Activated CD4-positive, alpha-beta T cell treated with anti-CD3 and anti-CD28 coated beads, Interleukin-2, Interleukin-6, amounts not matched to agents 100 ng/mL and 50 ng/mL, durations not matched to agents 16 hours and 8 hours (primary cell): ENCODE measurements at places on chromosomes 1 and 21.

GRCh38 chr1:109161858-109162606, 48.1 kb downstream of the ELAPOR1 start:
- peak; percentile 90 for DNase-seq

GRCh38 chr1:43280692-43281091, 4.7 kb downstream of the C1orf210 start:
- no peak for DNase-seq

GRCh38 chr1:201319631-201320030, 36.3 kb downstream of the PKP1 start:
- no peak for DNase-seq

- no peak for DNase-seq
These were observed 174.8 kb downstream of the TOMM20 start for GRCh38 chr1:234953655-234954405.

GRCh38 chr1:226808501-226808900, 61.9 kb upstream of the PSEN2 start:
- no peak for DNase-seq

GRCh38 chr1:236516929-236517704, 6.7 kb upstream of the LGALS8 start:
- peak; percentile 51 for DNase-seq

DNA sequence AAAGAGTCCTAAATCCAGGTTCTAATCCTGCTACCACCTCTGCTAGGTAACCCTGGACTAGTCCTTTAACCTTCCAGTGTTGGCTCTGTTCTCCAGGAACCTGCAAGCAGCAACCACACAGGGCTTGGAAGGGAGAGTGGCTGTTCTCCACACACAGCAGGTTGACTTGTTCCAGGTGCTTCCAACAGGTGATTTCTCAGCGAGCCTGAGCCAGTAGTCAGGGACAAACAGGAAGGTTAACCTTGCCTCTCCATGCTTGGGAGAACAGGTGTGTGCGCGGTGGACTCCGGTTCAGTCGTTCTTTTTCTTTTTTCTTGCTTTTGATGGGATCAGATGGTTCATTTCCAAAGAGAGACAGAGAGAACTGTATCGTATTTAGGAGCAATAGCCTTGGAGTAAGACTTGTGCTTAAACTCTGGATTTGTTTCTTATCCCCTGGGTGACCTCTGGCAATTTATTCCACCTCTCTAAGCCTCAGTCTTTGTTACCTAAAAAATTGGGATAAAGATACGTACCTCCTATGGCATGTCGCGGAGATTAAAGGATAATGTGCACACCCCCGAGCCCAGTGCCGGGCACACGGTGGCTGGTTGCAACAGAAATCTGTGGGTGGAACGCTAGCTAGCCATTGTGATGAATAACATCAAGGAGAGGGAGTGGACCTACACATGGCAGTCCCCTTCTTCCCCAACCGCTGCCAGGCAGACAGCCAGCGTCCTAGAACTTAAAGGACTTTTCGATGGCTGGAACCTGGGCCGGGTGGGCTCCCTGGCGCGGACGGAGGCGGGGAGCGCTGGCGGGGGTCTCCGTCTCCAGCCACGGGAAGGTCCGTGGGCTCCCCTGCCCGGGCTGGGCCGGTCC, 583 bp upstream of the CACHD1 start:
- no peak for DNase-seq

- DNase-seq: no peak
These were observed 39.0 kb downstream of the MRPL37 start for GRCh38 chr1:54239035-54239383.

- DNase-seq: no peak
These were observed 86.8 kb downstream of the GDAP2 start for GRCh38 chr1:117842408-117843170.

DNA sequence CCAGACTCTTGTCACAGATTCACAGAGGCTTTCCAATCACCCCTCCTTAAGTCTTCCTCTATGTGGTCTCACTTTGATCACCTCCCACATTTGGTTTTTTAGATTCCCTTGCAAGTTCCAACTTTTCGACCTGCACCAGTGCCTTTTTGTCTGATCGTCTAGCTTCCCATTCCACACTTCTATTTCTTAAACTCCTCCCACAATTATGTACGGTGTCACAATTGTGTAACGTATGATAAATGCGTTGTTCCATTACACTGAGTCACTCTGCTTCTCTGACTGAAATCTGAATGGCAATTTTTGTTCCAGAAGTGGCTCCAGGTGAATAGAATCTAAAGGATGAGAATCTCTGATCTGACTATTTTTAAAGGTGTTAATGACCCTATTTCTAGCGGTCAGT, 320.1 kb downstream of the LMX1A start:
- no peak for DNase-seq

GRCh38 chr1:163844459-163844858, 522.7 kb downstream of the NUF2 start:
- no peak for DNase-seq

DNA sequence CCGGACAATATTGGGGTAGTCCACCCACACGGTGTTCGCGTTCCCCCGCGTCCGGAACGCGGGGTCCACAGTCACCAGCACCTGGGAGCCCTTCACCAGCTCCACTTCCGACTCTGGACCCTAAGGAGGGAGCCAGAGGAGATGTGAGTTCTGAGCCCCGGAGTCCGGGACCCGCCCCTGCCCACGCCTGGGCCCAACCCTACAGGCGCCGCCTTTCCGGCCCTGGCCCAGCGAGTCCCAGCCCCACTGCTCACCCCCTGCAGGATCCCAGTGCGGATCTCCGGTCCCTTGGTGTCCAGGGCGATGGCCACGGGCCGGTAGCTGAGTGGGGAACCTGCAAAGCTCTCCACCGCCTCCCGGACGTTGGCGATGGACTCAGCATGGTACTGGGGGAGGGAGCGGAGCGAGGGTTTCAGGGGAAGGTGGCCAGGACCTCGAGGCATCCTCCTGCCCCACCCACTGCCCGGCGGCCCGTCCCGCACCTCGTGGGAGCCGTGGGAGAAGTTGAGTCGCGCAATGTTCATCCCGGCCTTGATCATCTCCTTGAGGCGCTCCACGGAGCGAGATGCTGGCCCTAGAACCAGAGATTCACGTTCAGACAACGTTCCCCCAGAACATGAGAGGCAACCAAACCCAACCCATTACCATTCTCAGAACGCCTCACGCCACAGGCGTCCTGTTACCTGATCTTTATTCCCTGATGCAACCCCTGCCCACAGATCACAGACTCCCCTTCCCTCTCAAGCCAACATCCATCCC, 5.9 kb downstream of the PKLR start:
- DNase-seq: no peak

- no peak for DNase-seq
These were observed 260.6 kb upstream of the VAMP3 start for GRCh38 chr1:7510389-7510931.

DNA sequence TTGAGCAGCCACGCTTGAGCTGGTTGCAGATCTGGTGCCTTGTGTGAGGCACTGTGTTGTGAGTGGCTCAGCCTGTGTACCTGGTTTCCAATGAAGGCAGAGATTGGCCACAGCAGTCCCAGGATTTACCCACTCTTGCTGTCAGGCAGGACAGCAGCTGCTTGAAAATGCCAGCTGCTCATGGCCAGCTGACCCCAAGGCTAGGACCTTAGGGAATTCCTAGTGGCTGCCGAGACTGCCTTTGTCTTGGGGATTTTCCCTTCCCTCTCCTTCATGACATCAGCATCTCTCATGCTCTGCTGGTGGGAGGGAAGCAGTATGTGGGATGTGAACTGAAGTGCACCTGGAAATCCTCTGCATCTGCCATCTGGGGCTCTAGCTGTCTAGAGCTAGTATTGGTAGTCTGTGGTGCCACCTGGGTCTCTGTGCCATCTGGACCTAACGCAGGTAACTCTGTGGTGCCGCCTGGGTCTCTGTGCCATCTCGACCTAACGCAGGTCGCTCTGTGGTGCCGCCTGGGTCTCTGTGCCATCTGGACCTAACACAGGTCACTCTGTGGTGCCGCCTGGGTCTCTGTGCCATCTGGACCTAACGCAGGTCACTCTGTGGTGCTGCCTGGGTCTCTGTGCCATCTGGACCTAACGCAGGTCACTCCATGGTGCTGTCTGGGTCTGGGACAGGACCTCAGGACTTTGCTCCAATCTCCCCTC, 3.8 kb upstream of the LRRC47 start:
- DNase-seq: no peak

- DNase-seq: no peak
These were observed 389.2 kb downstream of the PLPP3 start for GRCh38 chr1:56189946-56190805.
